ENCODE measurements at places on chromosomes 13 and 19. TPM values are rescaled to one million over a fixed set of nuclear protein-coding genes. Genes with fewer than 3 reads are reported as not detected.
A peak's percentile ranks its signal among the peaks of the same experiment; 100 is the strongest.

DNA sequence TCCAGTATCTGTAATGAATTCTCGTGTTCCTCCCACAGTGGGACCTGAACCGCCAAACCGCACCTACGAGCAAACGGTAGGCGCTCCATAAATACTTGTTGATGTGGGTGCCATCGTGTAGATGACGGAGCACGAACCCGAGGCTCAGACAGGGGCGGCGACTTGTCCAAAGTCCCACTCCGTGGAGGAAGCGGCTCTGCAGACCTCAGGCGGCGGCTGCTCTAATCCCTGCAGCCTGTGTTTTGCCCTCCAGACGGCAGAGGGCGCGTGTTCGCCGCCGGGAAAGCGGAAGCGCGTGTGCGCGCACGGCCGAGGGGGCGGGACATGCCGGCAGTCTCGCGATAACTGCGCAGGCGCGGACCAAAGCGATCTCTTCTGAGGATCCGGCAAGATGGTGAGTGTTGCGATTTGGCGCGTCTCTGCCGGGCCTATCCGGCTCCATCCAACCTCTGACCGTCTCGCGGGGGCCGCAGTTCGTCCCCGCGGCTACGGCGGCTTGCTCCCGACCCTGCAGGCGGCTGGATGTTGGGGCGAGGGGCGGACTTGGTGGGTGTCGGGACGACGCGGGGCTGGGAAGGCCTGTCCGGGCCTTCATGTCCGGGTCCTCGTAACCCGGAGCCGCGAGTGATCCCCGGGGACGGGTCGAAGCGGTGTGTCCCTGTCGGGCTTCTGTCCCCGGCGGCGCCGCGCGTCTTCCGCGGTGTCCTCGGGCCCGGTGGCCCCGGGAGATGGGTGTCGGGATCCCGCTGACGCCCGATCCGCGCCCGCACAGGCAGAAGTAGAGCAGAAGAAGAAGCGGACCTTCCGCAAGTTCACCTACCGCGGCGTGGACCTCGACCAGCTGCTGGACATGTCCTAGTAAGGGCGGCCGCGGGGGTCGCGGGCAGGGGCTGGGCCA is at the start of gene RPS15:
Gene RPS15, plus strand, starts transcription at position 362 of the 898 bp plus-strand sequence. Its CDS starts 30 bp downstream, at position 392.
- H3K27ac ChIP-seq, result peak within 1 kb of the TSS; percentile 77
- peak; percentile 96 for DNase-seq
- no peaks in the 10 kb centered on the region for H3K27me3 ChIP-seq
- peaks cover 11% of the 10 kb centered on the region for H3K36me3 ChIP-seq

MATK gene
- total RNA-seq, result not detected

DNA sequence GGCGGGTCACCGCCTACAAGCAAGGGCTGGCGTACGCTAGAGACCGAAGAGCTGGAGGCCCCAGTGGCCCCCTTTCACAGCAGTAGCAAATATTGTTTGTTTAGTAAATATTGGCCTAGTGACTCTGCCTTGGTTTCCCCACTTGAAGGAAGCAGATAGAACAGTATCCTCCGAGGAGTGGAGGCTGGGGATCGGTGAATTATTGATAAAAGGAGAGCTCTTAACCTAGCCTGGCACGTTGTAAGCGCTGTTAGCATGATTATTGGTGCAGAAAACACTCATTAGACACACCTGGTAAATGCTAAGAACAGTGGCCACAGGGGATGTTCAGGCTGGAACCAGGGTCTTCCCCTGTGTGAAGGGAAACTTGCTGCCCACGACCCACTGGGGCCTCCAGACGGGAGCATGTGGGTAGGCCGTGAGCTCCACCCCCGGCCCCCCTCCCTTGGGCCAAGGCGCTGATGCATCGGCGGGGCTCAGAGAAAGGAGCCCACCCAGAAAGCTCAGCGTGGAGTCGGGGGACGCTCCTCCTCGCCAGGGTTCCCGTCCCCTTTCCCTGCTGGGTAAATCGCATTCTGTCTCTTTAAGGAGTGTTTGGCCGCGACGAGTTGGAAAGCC is 2.3 kb downstream of the IER2 start:
- H3K27ac ChIP-seq, result peak overlapping the region; percentile 99
- H3K4me1 ChIP-seq, result peaks cover 23% of the 10 kb centered on the region
- peak overlapping the region; percentile 94 for H3K4me3 ChIP-seq
- H3K27me3 ChIP-seq, result no peaks in the 10 kb centered on the region
- no peak for DNase-seq
- no peaks in the 10 kb centered on the region for H3K36me3 ChIP-seq

- H3K4me3 ChIP-seq, result no peak overlapping the region
- H3K27ac ChIP-seq, result no peak overlapping the region
- H3K4me1 ChIP-seq, result no peaks in the 10 kb centered on the region
Observed at GRCh38 chr19:5450482-5451126, 4.6 kb upstream of the ZNRF4 start.

NMRK2 gene
- total RNA-seq, result not detected

OR7C1 gene
- total RNA-seq, result not detected

GRCh38 chr13:111370570-111371535 is 50.4 kb downstream of the TEX29 start:
- no peaks in the 10 kb centered on the region for H3K4me1 ChIP-seq
- H3K27me3 ChIP-seq, result no peaks in the 10 kb centered on the region
- DNase-seq, result no peak
- H3K27ac ChIP-seq, result no peak overlapping the region
- H3K36me3 ChIP-seq, result no peaks in the 10 kb centered on the region
- H3K4me3 ChIP-seq, result no peak overlapping the region

ERICH4 gene
- total RNA-seq, result not detected

HIPK4 gene
- not detected for total RNA-seq

CLEC11A gene
- 3.5 TPM for total RNA-seq

DNA sequence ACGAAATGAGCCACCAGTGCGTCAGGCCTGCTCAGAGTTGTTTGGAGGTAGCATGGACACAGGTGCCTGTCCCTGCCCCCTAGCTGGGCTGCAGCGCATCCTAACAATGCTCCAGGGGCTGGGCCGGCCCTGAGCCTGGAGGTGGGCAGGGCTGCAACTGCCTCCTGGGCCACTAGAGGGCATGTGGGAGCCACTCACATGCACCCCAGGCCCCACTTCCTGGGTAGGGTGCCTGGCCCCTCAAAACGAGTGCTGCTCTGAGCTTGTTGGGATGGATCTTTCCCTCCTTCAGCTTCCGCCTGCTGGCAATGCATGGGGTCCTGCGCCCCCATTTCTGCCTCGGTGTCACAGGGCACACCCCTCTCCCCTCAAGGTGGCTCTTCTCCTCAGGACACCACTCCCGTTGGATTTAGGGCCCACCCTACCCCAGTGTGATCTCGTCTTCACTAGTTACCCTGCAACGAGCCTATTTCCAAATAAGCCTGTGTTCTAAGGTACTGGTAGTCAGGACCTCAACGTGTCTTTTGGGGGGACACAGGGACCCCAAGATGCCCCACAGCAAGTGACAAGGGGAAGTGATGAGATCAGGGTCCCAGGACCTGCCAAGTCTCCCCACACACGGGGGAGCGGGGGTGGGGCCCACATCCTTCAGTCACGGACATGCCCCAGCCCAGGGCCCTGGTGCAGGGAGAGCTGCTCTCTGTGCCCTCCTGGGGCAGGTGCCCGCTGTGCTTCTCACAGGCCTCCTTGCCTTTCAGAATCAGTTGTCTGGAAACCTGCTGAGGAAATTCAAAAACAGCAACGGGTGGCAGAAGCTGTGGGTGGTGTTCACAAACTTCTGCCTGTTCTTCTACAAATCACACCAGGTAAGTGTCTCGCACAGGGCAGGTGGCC is 131.3 kb downstream of the STK24 start:
- no peaks in the 10 kb centered on the region for H3K4me1 ChIP-seq
- no peak overlapping the region for H3K4me3 ChIP-seq
- H3K36me3 ChIP-seq, result peaks cover 52% of the 10 kb centered on the region
- H3K27me3 ChIP-seq, result no peaks in the 10 kb centered on the region

ANO8 gene
- 5.5 TPM for total RNA-seq

QPCTL gene
- 3.6 TPM for total RNA-seq

DNA sequence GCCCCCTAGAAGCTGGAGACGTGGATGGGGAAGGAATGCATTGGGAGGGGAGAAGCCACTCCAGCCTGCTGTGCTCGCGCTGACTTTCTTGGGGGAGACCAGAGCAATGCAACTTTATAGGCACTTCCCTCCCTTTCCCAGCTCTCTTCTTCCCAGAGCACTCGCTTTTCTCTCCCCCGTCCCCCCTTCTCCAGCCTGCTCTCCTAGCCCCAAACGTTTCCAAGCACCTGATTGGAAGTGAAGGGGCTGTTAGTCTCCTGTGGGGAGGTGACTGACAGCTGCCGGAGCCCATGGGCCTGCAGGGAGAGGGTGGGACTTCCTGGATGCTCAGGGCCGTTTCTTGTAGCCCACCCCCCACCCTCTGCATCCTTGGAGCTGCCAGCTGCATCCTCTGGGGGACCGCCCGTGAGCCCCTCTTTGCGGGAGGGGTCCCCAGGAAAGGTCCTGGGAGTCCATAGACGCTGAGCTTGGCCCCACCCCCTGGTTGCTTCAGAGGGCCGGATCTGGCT is 2.5 kb downstream of the HDGFL2 start:
- DNase-seq, result no peak
- no peak overlapping the region for H3K27ac ChIP-seq
- no peaks in the 10 kb centered on the region for H3K36me3 ChIP-seq
- no peaks in the 10 kb centered on the region for H3K27me3 ChIP-seq

PROZ gene
- not detected for total RNA-seq

- H3K27ac ChIP-seq, result no peak overlapping the region
- DNase-seq, result peak; percentile 21
- H3K4me3 ChIP-seq, result no peak overlapping the region
- H3K27me3 ChIP-seq, result no peaks in the 10 kb centered on the region
Observed at GRCh38 chr13:42110410-42111155, 62.1 kb downstream of the DGKH start.

DNA sequence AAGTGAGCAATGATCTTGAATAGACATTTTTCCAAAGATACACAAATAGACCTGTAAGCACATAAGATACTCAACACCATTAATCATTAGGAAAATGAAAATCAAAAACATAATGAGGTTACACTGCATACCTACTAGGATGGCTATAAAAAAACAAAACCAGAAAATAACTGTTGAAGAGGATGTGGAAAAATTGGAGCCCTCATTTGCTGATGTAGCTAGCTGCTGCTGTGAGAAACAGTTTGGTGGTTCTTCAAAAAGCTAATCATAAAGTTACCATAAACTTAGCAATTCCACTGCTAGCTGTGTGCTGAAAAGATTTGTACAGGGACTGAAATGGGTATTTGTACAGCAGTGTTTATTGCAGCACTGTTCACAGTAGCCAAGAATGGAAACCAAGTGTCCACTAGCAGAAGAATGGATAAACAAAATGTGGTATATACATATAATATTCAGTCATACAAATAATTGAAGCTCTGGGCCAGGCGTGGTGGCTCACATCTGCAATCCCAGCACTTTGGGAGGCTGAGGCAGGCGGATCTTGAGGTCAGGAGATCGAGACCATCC is 46.2 kb downstream of the PDS5B start:
- DNase-seq, result no peak
- H3K27me3 ChIP-seq, result no peaks in the 10 kb centered on the region
- H3K4me1 ChIP-seq, result no peaks in the 10 kb centered on the region
- no peak overlapping the region for H3K27ac ChIP-seq

GRCh38 chr13:67117010-67117550 is 113.1 kb downstream of the PCDH9 start:
- DNase-seq, result no peak
- H3K36me3 ChIP-seq, result no peaks in the 10 kb centered on the region
- no peaks in the 10 kb centered on the region for H3K27me3 ChIP-seq
- H3K4me3 ChIP-seq, result no peak overlapping the region
- H3K4me1 ChIP-seq, result no peaks in the 10 kb centered on the region
- H3K27ac ChIP-seq, result no peak overlapping the region
